Placental pericyte (primary cell): ENCODE measurements at places on chromosomes 1 and 21. TPM values are rescaled to one million over a fixed set of nuclear protein-coding genes. Genes with fewer than 3 reads are reported as not detected.

Gene FGR
- total RNA-seq: not detected in 2 replicates

Gene KCNK2
- 0.44 and 6.3 TPM in 2 replicates for total RNA-seq

Gene SMCP
- not detected in 2 replicates for total RNA-seq

Gene KIRREL1
- total RNA-seq: 164 and 211 TPM in 2 replicates

Gene F3
- total RNA-seq: 338 and 346 TPM in 2 replicates

Gene RGS4
- 2.4 and 538 TPM in 2 replicates for total RNA-seq

Gene ZNF697
- 25.4 and 32.1 TPM in 2 replicates for total RNA-seq

Gene FAM131C
- 0.14 TPM in 1 of 2 replicates, not detected in the other for total RNA-seq

Gene BRINP3
- not detected in 2 replicates for total RNA-seq

Gene HES5
- total RNA-seq: not detected in 2 replicates

Gene ZZZ3
- 50.3 and 91.3 TPM in 2 replicates for total RNA-seq

Gene SPRR2F
- not detected in 2 replicates for total RNA-seq

Gene RPE65
- total RNA-seq: not detected in 2 replicates

Gene SDHC
- 33.6 and 49.0 TPM in 2 replicates for total RNA-seq

Gene EDARADD
- under 0.01 and 0.43 TPM in 2 replicates for total RNA-seq

Gene RXRG
- total RNA-seq: not detected in 2 replicates

Gene CATSPERE
- total RNA-seq: 0.66 and 1.3 TPM in 2 replicates

Gene OVAAL
- not detected in 2 replicates for total RNA-seq

Gene PRKAA2
- total RNA-seq: 0.22 and 0.43 TPM in 2 replicates

Gene ARHGEF16
- 0.44 and 0.57 TPM in 2 replicates for total RNA-seq

Gene FLG2
- total RNA-seq: not detected in 2 replicates

Gene CELA3B
- total RNA-seq: not detected in 2 replicates

Gene PTGS2
- 113 and 326 TPM in 2 replicates for total RNA-seq

Gene SLC45A3
- 5.7 and 11.9 TPM in 2 replicates for total RNA-seq

Gene SHE
- total RNA-seq: under 0.01 TPM in 1 of 2 replicates, not detected in the other

Gene NOS1AP
- 0.29 and 1.1 TPM in 2 replicates for total RNA-seq

Gene MAP3K7CL
- 15.1 and 26.6 TPM in 2 replicates for total RNA-seq

Gene SPATA46
- total RNA-seq: not detected in 2 replicates

Gene RAP1GAP
- 0.22 TPM in 1 of 2 replicates, not detected in the other for total RNA-seq

Gene DNAJC28
- 0.86 and 1.8 TPM in 2 replicates for total RNA-seq

Gene LORICRIN
- not detected in 2 replicates for total RNA-seq

Gene E2F2
- under 0.01 and 2.7 TPM in 2 replicates for total RNA-seq

Gene KCNJ15
- 1.8 and 6.0 TPM in 2 replicates for total RNA-seq

Gene ZSCAN20
- total RNA-seq: 7.9 and 9.6 TPM in 2 replicates

Gene DSCAM
- not detected in 2 replicates for total RNA-seq

Gene CD52
- not detected in 2 replicates for total RNA-seq

Gene ESPN
- total RNA-seq: under 0.01 TPM in 1 of 2 replicates, not detected in the other

Gene TENT5C
- total RNA-seq: 1.5 and 7.4 TPM in 2 replicates

Gene CYP4Z1
- total RNA-seq: not detected in 2 replicates

Gene RAB3B
- total RNA-seq: 8.3 and 85.0 TPM in 2 replicates

Gene IVL
- total RNA-seq: 0.14 TPM in 1 of 2 replicates, not detected in the other

Gene SLC6A17
- total RNA-seq: 0.14 TPM in 1 of 2 replicates, not detected in the other

Gene MYOG
- total RNA-seq: not detected in 2 replicates

Gene CR1L
- not detected in 2 replicates for total RNA-seq

Gene ORC1
- 0.44 and 14.6 TPM in 2 replicates for total RNA-seq

Gene ACADM
- total RNA-seq: 29.3 and 30.5 TPM in 2 replicates

Gene C1orf141
- not detected in 2 replicates for total RNA-seq

Gene UBE2U
- 0.29 TPM in 1 of 2 replicates, not detected in the other for total RNA-seq

Gene LCE2A
- 0.57 TPM in 1 of 2 replicates, not detected in the other for total RNA-seq

Gene FNDC7
- under 0.01 TPM in 1 of 2 replicates, not detected in the other for total RNA-seq
